ENCODE measurements at places on chromosomes 16 and 17.
A peak's percentile ranks its signal among the peaks of the same experiment; 100 is the strongest.

DNA sequence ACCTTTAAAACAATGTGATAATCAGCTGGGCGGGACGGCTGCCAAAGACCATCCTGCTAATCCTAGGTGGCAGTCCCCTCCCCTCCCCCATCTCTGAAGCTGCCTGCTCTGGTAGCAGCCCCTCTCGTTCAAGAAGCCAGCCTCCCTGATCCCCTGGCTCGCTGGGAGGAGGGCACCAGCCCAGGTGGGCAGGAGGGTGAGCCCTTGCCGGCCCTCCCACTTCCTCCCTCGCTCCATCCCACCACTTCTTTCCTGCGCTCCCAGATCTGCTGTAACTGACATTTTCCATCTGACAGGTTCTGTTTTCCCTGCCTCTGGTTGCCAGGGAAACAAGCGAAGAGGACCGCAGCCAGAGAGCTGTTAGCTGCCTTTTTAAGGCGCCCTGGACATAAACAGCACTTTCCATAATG lies 155.7 kb upstream of the TNRC6C start:
- DNase-seq: no peak

GRCh38 chr16:17780181-17780580 lies 309.4 kb upstream of the XYLT1 start:
- DNase-seq: no peak

- no peak for DNase-seq
These were observed 3.5 kb upstream of the EZH1 start for GRCh38 chr17:42748202-42748907.

DNA sequence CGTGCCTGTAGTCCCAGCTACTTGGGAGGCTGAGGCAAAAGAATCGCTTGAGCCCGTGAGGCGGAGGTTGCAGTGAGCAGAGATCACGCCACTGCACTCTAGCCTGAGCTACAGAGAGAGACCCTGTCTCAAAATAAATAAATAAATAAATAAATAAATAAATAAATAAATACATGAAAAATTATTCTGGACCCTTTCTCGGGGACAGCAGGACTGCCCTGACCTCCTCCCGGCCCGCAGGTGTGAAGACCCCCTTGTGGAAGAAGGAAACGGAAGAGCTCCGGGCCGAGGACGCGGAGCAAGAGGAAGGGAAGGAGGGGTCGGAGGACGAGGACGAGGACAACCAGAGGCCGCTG lies 3.1 kb downstream of the C17orf50 start:
- no peak for DNase-seq

- DNase-seq: no peak
These were observed 3.1 kb downstream of the CLCN7 start for GRCh38 chr16:1471569-1472194.

DNA sequence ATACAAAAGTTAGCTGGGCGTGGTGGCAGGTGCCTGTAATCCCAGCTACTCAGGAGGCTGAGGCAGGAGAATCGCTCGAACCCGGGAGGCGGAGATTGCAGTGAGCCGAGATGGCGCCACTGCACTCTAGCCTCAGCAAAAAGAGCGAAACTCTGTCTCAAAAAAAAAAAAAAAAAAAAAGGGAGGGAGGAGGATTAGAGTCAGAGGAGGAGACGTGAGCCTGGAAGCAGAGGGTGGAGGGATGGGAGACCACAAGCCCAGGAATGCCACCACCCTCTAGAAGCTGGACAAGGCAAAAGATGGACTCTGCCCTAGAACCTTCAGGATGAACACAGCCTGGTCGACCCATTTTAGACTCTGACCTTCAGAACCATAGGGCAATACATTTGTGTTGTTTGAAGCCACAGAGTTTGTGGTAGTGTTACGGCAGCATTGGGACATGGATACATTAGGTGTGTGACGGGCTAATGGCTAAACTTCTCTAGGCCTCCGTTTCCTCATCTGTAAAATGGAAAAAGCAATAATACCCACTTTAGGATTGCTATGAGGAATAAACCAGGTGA lies 2.1 kb upstream of the SMIM22 start:
- DNase-seq: no peak

- DNase-seq: no peak
These were observed 534 bp downstream of the KCTD11 start for GRCh38 chr17:7352503-7352889.

DNA sequence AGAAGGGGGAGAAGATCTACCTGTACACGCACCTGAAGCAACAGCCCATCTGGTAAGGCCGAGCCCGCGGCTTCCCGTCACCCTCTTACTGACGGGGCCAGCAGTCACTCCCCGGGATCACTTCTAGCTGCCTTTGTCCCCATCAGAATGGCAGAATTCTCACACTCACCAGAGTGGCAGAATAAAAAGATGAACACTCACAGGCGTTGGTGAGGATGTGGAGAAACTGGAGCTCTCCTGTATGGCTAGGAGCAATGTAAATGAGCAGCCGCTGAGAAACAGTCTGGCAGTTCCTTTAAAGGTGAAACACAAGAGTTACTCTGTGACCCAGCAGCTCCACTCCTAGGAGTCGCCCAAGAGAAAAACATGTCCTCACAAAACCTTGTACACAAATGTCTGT lies 33.3 kb downstream of the CIBAR2 start:
- DNase-seq: no peak

DNA sequence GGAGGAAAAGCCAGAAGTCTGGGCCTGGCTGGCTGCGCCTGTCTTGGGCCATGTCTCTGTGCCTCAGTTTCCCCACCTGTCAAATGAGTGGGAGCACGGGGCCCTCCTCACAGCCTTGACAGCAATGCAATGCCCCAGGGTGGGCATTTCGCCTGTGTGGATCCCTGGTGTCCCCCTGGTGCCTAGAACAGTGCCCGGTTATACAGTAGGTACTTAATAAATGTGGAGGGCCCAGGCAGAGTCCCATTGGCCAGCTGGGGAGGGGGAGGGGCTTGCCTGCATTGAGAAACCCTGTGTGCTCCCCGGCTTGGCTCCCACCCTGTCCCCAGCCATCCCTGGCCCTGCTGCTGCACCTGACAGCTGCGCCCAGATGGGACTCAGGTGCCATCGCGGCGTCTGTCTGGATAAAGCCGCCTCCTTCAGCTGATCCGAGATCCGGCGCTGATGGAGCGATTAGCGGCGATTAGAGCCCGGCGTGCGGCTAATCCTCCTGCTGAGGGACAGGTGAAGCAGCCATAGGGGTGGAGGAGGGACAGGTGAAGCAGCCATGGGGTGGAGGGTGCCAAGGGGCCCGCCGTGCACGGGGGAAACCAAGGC lies 12.4 kb downstream of the ZFPM1 start:
- DNase-seq: no peak

DNA sequence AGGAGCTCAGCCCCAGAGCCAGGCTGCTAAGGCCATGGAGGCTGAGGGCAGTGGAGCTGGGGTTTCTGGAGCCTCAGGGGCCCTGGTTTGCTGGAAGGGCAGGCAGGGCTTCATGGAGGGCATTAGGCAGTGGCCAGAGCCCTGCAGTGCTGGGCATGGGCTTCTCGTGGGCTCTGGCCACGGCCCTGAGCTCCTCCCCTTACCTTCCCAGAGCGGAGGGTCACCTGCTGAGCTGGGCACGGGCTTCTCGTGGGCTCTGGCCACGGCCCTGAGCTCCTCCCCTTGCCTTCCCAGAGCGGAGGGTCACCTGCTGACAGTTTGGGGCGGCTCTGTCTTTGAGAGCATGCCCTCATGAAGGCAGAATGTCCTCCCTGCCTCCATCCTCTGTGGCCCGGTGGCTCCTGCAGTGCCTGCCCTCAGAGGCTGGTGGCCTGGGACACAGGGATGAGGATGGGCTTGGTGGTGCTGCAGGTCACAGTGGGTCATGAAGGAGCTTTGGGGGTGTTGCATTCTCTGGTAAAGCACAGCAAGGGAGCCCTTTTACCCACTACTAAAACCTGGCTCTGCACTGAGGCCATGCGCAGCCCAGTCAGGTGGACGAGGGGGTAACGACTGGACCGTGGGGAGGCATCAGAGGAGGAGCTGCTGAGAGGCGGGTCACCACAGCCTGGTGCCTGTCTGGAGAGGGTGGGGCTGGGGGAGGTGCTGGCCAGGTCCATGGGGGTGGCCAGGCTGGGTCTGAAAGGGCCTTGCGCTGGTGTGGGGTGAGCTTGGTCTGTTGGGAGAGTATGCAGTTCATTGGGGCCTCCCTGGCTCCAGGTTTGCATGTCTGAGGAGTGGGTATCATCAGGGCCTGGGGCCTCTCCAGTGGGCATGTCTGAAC lies 2.9 kb upstream of the RNPS1 start:
- DNase-seq: no peak

- no peak for DNase-seq
These were observed 6.4 kb upstream of the ZNF750 start for GRCh38 chr17:82846061-82846691.

GRCh38 chr17:42252597-42253550 lies 23.3 kb downstream of the STAT5B start:
- no peak for DNase-seq

- no peak for DNase-seq
These were observed 8.1 kb upstream of the ATP2A3 start for GRCh38 chr17:3972281-3972731.

GRCh38 chr17:9195961-9196670 lies 174.8 kb downstream of the NTN1 start:
- no peak for DNase-seq

DNA sequence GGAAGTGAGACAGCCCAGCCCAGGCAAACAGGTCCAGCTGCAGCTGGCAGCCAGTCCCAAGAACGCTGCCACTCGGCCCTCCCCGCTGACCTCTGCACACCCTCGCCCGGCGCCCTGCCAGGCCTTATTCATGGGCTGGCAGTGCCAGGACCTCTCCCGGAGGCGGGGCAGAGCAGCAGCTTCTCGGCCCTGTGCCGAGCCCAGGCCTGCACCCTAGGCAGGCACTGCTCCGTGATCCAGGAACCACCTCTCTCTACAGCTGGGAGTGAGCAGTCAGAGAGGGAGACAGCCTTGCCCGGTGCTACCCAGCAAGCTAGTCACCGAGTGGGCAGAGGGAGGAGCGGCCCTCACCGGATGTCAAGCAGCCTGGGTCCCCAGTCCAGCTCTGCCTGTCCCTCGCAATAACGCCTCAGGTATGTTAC lies 79.9 kb upstream of the CBX4 start:
- DNase-seq: no peak

- no peak for DNase-seq
These were observed 35.0 kb downstream of the GPT2 start for GRCh38 chr16:46918905-46919792.

- DNase-seq: no peak
These were observed 5.1 kb upstream of the PERCC1 start for GRCh38 chr16:1425616-1426370.

DNA sequence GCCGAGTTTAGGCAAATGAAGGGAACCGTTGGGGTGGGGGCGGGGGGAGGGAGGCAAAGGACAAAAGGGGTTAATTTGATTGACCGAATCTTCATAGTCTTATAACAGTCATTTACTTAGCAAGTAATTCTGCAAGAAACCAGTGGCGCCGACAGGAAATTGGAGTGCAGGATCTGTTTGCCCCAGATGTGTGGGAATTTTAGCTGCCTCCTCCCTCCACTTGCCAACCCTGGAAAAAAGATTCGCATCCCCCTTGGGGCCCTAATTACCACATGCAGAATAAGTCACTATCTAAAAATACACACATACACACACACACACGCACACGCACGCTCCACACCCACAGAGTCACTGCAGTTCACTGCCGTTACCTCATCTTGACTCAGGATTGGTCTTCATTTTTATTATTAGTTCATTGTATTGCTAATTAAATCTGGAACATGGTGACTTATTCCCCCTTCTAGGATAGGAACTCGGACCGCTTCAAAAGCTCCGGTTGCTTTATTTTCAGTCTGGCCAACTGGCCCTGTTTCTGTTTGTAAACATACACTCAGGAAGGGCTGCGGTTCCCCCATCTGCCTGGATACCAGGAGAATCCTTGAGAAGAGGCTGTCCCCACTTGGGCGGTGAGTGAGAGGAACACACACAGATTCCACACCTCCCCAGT lies 241.6 kb upstream of the SALL1 start:
- DNase-seq: peak; percentile 80

- DNase-seq: no peak
These were observed 35.8 kb downstream of the NF1 start for GRCh38 chr17:31130286-31131224.

DNA sequence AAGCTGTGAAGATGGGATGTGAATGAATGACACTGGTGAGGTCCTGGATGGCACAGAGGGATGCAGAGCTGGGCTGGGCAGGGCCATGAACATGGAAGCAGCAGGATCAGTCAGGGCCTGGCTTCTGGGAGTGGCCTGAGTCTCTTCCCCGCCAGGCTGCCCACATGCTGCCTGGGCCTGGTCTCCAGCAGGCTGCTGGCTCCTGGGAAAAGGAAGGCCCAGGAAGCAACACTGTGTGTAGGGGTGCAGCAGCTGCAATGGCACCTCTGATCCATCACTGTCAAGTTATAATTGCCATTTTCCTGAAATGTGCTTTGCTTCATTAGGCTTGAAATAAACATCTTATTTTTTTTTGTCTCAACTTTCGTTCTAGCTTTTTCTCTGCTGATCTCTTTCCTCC lies 260.2 kb upstream of the N4BP1 start:
- no peak for DNase-seq

GRCh38 chr17:49616601-49617131 lies 41.0 kb downstream of the NXPH3 start:
- peak; percentile 81 for DNase-seq

GRCh38 chr17:46875849-46876352 lies 24.5 kb downstream of the WNT9B start:
- no peak for DNase-seq

DNA sequence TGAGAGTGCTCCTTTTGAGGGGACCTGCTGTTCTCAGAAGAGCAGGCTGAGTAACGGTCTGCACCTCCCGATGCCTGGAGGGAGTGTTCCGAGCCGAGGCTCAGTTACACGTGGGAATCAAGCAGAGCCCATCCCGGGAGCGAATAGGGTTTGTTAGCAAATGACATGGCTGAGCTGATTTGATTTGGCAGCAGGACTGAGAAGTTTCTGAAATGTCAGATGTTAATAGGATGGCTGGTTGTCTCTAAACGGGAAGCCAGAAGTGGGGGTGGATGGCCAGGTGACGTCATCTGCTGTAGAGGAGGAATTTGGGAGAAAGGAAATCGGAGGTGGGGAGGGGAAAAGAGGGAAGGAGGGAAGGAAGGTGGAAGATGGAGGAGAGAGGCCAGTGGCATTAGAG lies 128.0 kb downstream of the RAP1GAP2 start:
- no peak for DNase-seq

GRCh38 chr17:80185968-80186367 lies 16.1 kb downstream of the CARD14 start:
- no peak for DNase-seq

- DNase-seq: no peak
These were observed 40.1 kb upstream of the CES5A start for GRCh38 chr16:55915096-55915827.

Data from AG09309 (cell line).